Karpas-422 (cell line): ENCODE measurements at places on chromosomes 2 and 18.

- no peak for DNase-seq
These were observed 254.7 kb downstream of the PTPRM start for GRCh38 chr18:7821784-7822183.

DNA sequence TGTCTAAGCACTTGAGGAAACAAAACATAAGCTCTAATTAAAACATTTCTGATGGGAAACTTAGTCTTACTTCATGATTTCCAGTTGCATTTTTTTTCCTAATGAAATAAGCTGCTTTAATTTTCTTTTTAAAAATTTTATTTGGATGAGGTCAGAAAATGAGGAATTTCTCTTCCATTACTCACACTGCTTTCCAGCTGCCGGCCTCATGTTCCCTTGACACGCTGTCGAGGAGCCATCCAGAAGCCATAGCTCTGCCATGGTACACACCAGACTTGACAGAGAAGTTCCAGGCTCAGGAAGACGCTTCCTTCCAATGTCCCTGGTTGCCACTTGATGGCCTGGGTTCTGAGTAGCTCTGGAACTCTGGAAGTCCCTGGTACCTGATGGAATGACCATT, 12.1 kb upstream of the MAPRE2 start:
- no peak for DNase-seq

- DNase-seq = no peak
These were observed 200.5 kb downstream of the KLHL29 start for GRCh38 chr2:23585273-23586170.

DNA sequence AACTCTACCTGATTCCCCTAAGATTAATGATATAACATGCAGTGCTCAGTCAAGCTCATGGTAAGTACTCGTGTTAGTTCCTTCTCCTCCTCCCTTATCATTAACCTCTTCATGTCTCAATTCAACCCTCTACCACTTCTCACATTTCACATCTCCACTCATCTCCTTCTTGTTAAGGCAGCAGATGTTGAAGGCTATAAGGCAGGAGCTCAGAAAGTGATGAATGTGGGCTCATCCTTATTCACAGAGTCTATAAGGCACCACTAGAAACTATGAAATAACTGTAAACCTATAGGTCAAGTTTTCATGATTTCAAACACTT, 56.0 kb downstream of the CLHC1 start:
- peak; percentile 51 for DNase-seq

GRCh38 chr18:12726774-12727550, 24.1 kb downstream of the PSMG2 start:
- peak; percentile 88 for DNase-seq

DNA sequence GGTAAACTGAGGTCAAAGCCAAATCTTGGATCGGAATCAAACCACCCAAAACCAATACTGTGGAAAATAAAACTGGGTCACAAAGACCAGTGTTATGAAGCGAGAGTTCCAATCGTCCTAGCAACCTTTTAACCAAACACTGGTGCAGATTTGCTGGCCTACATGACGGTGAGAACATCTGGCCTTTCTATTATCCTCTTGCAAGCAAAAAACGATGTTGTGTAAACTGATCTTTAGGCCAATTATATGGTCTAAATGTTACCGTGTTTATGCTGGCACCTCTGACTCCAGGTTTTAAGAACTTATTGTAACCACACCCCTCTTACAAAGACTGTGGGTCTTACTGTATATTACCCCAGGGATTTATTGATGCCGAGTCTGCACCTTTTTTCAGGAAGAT, 145.9 kb downstream of the GFPT1 start:
- DNase-seq = no peak

DNA sequence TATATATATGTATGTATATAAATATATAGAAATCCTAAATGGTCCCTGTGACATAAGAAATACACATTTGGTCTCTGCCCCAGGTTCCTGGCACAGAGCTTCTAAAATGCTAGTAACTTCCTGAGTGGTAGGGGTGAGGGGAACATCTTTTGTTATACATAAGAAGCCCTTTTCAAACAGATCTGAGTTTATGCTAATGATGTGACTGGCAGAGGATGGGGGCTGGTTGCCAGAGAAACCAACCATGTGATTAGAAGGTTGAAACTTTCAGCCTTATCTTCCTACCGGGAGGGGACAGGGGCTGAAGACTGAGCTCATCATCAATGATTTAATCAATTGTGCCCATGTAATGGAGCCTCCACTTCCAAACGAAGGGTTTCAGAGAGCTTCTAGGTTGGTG, 16.3 kb downstream of the MFSD2B start:
- no peak for DNase-seq

- no peak for DNase-seq
These were observed 2.8 kb downstream of the CPS1 start for GRCh38 chr2:210559182-210559581.

GRCh38 chr2:203787979-203788378, 79.6 kb upstream of the CTLA4 start:
- DNase-seq = no peak

GRCh38 chr2:127630864-127631540, 15.0 kb upstream of the GPR17 start:
- no peak for DNase-seq

DNA sequence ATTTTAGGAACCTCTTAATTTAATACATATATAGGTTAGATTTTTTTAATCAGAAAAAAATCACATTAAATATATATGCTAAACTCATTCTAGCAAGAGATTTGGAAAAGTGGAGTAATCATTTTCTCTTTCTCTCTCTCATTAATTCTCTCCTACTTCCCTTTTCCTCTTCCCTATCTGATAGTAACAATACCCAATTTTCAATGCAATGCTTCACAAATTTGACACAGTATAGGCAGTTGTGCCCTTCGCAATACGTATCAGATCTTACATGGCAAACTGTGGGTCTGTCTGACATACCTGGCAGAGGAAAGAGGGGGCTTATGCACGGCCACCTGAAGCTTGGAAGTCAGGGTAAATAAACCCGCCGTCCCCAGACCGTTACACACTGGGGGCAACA, 444.3 kb downstream of the NBAS start:
- no peak for DNase-seq

DNA sequence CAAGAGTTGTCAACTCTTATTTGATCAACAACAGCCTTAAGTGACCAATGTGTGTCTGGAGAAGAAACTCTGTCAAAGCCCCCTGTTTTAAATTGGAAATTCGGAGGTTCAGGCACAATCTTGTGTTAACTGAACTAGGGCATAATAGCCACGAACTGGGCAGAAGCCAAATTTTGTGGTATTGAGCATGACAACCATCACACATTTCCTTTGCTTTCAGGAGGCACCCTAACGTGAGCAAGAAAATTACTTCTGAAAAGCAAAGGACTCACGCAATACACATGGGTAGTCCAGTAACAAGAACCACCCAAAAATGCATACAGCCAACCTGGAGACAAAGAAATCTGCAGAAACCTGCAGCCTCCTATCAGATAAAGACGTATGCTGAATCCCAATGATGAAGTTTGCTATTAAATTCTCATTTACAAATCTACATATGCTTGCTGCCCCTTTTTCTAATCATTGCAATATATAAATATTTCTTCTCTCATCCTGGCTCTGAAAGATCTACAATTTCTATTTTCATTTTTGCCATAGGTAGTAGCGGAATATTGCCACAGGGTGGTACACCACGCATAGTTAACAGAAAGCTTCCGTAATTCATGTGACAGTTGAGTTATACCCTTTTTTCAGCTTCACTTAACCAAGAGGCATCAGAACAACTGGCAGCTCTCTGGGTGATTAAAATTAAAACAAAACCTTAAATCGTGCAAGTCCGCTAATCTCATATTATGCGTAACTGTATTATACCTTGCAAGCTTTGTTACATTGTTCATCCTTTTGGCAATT, 495.8 kb downstream of the NRXN1 start:
- no peak for DNase-seq

GRCh38 chr2:26202981-26203490, 30.1 kb downstream of the GAREM2 start:
- no peak for DNase-seq

- DNase-seq = peak; percentile 75
These were observed 65.3 kb upstream of the TAF1B start for GRCh38 chr2:9778012-9778411.

DNA sequence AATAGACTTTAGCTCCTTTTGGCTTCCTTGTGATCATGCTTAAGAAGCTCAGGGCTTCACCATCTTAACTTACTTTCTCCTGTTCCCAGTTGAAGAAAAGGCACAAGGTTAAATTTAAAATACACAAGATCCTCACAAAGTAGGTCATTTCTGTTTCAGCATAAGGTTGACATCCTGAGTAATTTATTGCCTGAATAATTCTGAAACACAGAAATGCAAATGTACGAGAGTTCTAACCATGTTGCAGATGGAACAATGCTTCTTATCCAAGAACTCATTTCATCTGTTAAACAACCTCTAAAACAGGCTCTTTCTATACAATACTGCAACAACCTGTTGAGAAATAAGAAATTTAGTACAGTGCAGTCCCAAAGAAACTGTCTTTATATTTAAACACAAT, 395.2 kb downstream of the BCL11A start:
- DNase-seq = no peak

GRCh38 chr18:41621177-41621576, 333.9 kb upstream of the PIK3C3 start:
- DNase-seq = no peak

DNA sequence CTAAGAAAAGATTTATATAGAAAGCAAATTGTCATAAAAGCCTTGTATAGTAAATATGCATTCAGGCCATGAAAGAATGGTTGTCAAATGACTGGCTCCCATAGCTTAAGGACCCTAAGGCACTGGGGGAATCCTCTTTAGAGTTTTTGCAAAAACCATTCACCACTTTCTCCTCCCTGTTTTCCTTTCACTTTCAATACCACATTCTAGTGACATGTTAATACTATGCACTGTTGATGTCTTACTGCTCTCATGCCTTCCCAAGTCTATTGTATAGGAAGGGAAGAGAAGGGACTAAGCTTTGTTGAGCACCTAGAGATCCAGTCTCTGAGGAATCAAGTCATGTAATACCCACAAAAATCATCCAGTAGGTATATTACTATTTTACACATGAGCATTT, 383.0 kb upstream of the LRRTM1 start:
- no peak for DNase-seq

- DNase-seq = no peak
These were observed 175.8 kb downstream of the SRBD1 start for GRCh38 chr2:45435316-45435715.

- DNase-seq = no peak
These were observed 234.2 kb downstream of the CDH2 start for GRCh38 chr18:27942706-27943105.

- DNase-seq = peak; percentile 39
These were observed 5.2 kb upstream of the SIGLEC15 start for GRCh38 chr18:45820106-45820745.

GRCh38 chr2:172951554-172951953, 124.1 kb upstream of the MAP3K20 start:
- no peak for DNase-seq

DNA sequence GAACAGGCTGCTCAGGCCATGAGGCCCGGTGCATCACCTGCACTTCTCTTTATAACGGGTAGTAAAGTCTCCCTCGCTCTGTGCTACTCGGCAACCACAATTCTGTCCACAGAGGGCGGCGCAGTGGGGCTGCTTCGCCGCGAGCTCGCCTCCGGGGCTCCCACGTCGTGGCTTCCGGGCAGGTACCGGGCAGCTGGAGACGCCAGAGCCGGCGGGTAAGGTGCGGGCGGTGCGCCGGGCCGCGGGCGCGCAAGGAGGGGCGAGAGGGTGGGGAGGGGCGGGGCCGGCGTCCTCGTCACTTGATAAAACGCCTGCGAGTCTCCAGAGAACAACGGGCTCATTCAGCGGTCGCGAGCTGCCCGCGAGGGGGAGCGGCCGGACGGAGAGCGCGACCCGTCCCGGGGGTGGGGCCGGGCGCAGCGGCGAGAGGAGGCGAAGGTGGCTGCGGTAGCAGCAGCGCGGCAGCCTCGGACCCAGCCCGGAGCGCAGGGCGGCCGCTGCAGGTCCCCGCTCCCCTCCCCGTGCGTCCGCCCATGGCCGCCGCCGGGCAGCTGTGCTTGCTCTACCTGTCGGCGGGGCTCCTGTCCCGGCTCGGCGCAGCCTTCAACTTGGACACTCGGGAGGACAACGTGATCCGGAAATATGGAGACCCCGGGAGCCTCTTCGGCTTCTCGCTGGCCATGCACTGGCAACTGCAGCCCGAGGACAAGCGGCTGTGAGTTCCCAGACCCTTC, at the start of gene ITGA6:
Gene ITGA6 (plus strand): TSS at position 331 of the 734 bp plus-strand sequence.
- DNase-seq = peak; percentile 76
